Activated T-cell treated with anti-CD3 and anti-CD28 coated beads, Interleukin-2, amount 50 U/mL, for 72 hours (primary cell): ENCODE measurements at places on chromosomes 7 and 10. TPM values are rescaled to one million over a fixed set of nuclear protein-coding genes. Genes with fewer than 3 reads are reported as not detected.

The C10orf143 gene
- 6.4 TPM for total RNA-seq

DNA sequence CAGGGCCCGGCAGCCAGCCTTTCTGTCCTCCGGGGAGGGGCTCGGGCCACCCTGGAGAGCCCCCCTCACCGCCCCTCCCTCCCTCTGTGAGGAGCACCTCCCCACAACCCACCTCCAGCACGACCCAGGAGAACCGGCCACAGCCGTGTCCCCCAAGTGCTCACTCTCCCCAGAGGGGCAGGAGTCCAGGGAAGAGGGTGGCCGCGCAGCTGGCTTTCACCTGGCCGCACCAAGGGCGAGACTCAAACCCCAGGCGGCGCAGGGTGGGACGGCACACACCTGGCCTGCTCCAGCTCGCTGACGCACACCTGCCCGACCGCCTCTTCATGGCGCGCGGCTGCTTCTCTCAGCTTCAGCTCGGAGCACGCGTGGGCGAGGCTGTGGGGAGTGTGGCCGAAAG lies 73.4 kb downstream of the CFAP46 start:
- DNase-seq = no peak

- no peak for DNase-seq
Measured at GRCh38 chr7:156792611-156793010, 100.4 kb downstream of the LMBR1 start.

The ENTPD1 gene
- total RNA-seq = 0.53 TPM

The GNAI1 gene
- 4.4 TPM for total RNA-seq

The MOGAT3 gene
- total RNA-seq = not detected

- no peak for DNase-seq
Measured at GRCh38 chr10:9547936-9548904, 1469.5 kb upstream of the CELF2 start.

The NPSR1 gene
- total RNA-seq = not detected

GRCh38 chr7:140053812-140054539 lies 8.8 kb downstream of the PARP12 start:
- no peak for DNase-seq

The UCN3 gene
- not detected for total RNA-seq

DNA sequence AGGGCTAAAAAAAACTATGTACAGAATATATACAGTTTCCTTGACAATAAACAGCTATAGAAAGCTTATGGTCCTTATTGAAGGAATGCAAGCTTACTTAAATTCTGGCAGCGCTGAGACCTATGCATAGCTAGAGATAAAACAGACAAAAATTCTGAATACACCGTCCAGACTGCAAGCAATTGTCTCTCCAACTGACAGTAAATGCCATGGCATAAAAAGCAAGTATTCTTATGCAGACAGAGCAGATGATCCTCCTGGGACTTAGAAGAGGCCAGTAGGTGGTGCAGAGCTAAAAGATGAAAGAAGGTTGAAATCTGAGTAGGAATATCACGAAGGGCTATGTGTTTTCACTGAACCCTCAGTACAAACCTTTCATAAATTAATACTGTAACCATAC lies 157.0 kb upstream of the CACNA2D1 start:
- DNase-seq = no peak

The OR6B1 gene
- total RNA-seq = not detected

- DNase-seq = no peak
Measured at GRCh38 chr7:42978496-42978895, 46.3 kb downstream of the MRPL32 start.
